ENCODE measurements at places on chromosomes 3 and 15.
A peak's percentile ranks its signal among the peaks of the same experiment; 100 is the strongest.

DNA sequence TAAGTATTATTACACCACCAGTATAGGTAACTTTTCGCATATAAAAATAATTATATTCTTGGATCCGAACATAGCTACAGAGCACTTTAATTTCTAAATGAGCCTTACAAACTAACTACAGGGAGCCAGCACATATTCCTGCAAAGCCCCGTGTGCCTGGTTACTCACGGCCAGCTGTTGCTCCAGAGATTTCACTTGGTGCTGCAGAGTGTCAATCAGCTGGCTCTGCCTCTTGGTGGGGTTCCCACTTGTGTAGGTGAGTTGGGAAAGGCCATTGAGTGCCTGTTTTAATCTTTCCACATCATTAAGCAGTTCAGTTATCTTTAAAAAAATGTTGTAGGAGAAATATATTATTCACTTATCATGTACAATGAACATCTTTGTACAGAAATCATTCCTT, 98.9 kb downstream of the UACA start:
- DNase-seq, result no peak

GRCh38 chr15:37140531-37141058, 40.2 kb upstream of the MEIS2 start:
- DNase-seq, result no peak

DNA sequence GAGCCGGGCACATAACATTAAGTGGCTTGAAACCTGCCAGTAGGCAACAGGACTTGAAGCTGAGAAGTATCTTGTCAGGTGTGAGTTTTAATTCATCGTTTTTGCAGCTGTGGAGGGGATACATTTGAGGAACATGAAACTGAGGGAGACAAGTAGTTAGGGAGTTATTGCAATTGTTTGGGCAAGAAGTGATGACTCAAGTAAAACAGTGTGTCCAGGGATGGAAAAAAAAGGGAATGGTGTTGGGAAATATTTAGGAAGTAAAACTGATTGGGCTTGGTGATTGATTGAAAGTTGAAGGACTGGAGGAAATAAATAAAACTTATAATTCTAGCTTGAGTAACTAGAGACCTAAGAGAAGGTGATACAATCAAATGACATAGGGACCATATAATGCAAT, 85.5 kb downstream of the NCEH1 start:
- DNase-seq, result no peak

- peak; percentile 77 for DNase-seq
These were observed 336.1 kb downstream of the FOXP1 start for GRCh38 chr3:71247221-71247957.

DNA sequence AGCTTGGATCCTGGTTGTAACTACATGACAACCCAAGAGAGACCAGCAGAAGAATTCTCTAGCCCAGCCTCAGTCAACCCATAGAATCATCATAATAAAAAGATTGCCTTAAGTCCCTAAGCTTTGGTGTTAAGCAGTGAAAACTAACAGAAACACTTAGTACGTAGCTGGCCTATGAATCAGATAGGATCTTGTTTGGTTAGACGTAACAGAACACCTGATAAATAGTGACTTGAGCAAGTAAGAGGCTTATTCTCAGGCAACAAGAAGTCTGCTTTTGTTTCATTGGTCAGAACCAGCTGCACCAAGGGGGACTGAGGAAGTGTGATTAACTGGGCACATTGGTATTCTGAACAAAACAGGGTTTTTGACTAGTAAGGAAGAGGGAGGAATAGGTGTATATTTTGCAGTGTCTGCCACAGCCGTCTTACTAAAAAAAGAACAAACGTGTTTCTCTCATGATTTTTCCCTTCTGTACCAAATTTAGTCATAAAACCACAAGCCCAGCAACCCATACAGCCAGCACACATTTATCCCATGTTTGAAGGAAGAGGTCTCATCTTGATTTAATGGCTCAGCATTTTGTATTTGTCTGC, 53.3 kb upstream of the GLCE start:
- no peak for DNase-seq

DNA sequence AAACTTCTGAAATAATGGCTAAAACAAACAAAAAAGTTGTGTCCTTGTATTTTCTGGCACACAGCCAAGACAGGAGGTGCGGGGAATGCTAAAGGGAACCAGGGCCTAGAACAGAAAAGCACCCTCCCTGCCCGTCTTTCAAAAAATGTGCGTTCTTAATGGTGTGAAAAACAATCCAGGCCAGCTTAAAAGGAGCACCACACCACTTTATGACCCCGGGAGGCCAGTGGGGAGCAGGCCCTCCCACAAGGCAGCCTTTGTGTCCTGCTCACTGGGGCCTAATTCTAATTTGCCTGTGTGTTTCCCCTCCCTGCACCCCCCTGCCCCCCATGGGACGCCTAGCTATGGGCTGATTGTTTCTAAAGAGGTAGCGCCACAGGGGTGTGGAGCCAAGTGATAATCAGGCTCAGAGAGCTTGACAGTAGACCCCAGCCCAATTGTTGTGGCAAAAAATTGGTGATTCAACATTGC, 181.4 kb downstream of the GREM1 start:
- peak; percentile 10 for DNase-seq

DNA sequence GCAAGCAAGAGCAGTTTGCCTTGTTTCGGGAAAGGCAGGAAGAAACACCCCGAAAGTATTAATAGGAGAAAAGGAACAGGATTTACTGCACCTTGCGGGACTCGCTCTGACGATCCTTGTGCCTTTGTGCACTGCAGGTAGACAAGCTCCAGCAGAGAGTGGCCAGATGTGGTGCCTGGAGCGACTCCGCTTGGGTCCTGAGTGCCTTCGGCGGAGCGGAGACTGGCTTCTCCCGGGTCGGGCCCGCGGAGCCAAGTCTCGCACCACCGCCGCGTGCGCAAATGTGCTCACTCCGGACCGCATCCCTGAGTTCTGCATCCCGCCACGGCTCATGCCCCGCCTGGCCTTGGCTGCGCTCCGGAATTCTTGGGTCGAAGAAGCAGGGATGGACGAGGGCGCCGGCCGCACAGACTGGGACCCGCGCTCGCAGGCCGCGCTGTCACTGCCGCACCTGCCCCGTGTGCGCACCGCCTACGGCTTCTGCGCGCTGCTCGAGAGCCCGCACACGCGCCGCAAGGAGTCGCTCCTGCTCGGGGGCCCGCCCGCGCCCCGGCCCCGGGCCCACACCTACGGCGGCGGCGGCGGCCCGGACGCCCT, 769 bp downstream of the C2CD4A start:
- DNase-seq, result no peak

Measured in hematopoietic multipotent progenitor cell treated with erythropoietin and hydrocortisone succinate and interleukin-3 and kit ligand, for 17 days (in vitro differentiated cells).